Foreskin keratinocyte (primary cell): ENCODE measurements at places on chromosomes 3 and 15. TPM values are rescaled to one million over a fixed set of nuclear protein-coding genes. Genes with fewer than 3 reads are reported as not detected.

AQP9 gene
- polyA plus RNA-seq, result 0.07 and 0.11 TPM in 2 replicates

PRICKLE2 gene
- 1.2 TPM in 2 replicates for polyA plus RNA-seq

NR2E3 gene
- 0.08 and 0.12 TPM in 2 replicates for polyA plus RNA-seq

HTD2 gene
- polyA plus RNA-seq, result 5.2 and 7.0 TPM in 2 replicates

TF gene
- under 0.01 TPM in 1 of 2 replicates, not detected in the other for polyA plus RNA-seq

PPARG gene
- 0.31 and 0.49 TPM in 2 replicates for polyA plus RNA-seq

HLTF gene
- polyA plus RNA-seq, result 3.4 and 3.5 TPM in 2 replicates

GOLGA8R gene
- not detected in 2 replicates for polyA plus RNA-seq

TIGIT gene
- polyA plus RNA-seq, result not detected in 2 replicates

PAQR9 gene
- polyA plus RNA-seq, result not detected in 2 replicates

MST1R gene
- polyA plus RNA-seq, result 104 and 120 TPM in 2 replicates

MYRIP gene
- polyA plus RNA-seq, result not detected in 2 replicates

MYO5C gene
- polyA plus RNA-seq, result 0.08 and 0.28 TPM in 2 replicates

HRG gene
- polyA plus RNA-seq, result not detected in 2 replicates

NKIRAS1 gene
- 4.9 and 7.0 TPM in 2 replicates for polyA plus RNA-seq

COPB2 gene
- 62.7 and 63.9 TPM in 2 replicates for polyA plus RNA-seq

DRD3 gene
- not detected in 2 replicates for polyA plus RNA-seq

AHSG gene
- polyA plus RNA-seq, result 0.17 and 0.26 TPM in 2 replicates
